EL (cell line): ENCODE measurements at places on chromosomes 6 and 20.

- no peak for DNase-seq
Observed at GRCh38 chr6:135163440-135163738, 17.7 kb upstream of the MYB start.

DNA sequence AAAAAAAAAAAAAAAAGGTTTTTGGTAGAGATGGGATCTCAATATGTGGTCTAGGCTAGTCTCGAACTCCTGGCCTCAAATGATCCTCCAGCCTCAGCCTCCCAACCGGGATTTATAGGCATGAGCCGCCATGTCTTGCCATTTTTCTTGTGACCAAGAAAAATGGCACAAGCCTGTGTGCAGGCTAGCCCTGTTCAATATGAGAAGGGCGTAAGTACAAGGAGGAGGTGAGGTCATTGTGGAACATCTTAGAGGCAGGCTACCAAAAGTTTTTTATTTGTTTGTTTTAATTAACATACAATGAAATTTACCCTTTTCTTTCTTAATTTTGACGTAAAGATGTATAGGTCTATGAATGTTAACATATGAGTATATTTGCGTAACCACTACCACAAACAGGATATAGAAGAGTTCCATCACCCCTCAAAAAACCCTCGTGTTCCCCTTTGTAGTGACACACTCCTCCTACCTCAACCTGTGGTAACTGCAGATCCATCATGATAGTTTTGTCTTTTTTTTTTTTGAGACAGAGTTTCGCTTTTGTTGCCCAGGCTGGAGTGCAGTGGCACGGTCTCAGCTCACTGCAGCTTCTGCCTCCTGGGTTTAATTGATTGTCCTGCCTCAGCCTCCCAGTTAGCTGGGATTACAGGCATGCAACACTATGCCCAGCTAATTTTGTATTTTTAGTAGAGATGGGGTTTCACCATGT, 28.3 kb upstream of the KIF3B start:
- no peak for DNase-seq

GRCh38 chr20:17488916-17489600, 42.1 kb downstream of the BFSP1 start:
- no peak for DNase-seq

- DNase-seq, result peak; percentile 66
Observed at GRCh38 chr20:21235484-21236445, 67.4 kb upstream of the XRN2 start.

- no peak for DNase-seq
Observed at GRCh38 chr20:10978713-10979112, 304.9 kb upstream of the JAG1 start.

DNA sequence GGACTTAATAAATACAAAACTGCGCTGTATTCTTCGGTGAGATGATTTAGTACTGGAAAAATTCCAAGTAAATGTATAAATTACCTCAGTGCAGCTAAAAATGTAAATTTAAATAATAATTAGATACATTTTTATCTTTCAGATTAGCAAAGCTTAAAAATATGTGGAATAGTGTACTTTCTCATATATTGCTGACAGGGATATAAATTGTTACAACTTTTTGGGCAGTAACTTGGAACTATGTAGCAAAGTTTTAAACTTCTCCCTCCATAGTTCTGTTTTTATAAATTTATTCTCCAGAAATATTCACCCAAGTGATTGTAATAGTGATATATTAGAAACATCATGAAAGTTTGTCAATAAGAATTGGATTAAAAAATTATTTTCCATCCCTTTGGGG, 384.6 kb upstream of the CITED2 start:
- DNase-seq, result no peak

DNA sequence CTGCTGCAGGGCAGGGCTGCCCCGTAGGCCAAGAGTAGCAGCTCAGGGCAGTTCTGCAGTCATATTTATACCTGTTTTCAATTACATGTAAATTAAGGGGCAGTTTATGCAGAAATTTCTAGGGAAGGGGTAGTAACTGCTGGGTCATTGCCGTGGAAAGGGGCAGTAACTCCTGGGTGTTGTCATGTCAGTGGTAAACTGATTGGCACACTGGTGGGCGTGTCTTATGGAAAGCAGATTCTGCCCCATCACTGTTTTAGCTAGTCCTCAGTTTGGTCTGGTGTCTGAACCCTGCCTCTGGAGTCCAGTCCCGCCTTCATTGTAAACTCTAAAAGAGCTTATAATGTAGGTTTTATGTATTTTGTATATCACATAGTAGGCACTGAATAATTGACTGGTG, 22.1 kb downstream of the MAP3K4 start:
- no peak for DNase-seq

DNA sequence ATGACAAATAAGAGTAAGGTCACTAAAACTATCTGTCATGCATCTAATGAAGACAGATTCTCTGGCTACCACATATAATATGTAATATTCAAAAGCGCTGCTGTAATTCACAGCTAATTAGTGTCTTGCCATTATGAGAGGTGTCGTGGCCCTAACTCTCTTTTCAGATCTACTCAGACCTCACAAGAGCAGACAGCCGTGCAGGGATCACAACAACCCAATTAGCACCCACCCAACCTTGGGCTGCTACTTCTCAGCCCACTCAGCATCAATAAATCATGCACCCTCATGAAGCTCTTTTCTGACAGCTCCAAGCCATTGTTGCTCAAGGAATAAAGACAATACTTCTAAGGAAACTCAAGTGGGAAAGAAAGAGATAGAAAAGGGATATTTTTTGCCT, 61.5 kb downstream of the FRK start:
- no peak for DNase-seq

GRCh38 chr20:12695937-12696336, 312.8 kb upstream of the SPTLC3 start:
- DNase-seq, result no peak

DNA sequence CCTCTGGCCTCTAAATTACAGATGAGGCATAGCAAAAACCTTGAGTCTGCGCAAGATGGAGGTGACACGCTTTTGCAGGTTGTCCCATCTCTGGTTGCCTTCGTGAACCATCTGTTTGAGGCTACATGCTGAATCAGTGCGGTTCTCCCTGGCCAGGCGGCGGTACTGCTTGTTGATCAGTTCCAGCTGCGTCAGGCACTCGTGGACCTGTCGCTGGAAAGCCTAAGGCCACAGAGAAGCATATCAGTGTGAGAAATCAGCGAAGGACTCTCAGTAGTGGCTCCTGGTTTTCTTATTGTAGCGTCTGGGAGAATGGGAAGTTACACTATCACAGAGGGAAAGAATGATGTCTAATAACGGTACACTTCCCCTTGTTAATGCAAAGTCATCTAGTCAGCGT, 344.4 kb downstream of the ESR1 start:
- no peak for DNase-seq

GRCh38 chr6:88492824-88493223, 326.7 kb upstream of the CNR1 start:
- DNase-seq, result peak; percentile 18

DNA sequence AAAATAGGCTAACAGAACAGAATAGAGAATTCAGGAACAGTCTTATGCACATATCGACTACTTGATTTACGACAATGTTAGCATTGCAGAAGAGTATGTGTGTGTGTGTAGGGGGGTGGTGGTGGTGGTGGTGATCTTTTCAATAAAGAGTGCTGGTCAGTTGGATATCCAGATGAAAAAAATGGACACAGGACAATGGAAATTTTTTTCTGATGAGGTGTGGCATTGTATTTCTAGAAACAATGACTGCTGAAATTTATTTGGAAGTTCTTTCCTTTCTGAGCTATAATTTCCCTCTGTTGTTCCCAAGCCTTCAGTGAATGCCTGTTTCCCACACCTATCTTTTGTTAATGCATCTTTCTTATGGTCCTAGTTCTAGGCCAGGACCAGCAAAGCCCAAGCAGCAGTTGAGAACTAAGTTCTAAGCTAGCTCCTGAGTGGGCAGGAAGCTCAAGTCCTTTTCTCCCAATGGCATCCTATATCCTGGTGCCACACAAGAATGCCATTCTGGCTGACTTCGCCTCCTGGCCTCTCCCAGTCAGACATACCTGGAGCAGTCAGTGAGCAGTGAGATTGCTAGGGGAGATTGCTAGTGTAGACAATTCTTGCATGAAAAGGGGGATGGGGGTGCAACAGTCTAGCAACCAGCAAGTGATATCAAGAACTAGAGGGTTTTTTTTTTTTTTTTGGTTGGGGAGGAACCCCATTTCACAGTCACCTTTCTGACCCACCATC, 1.2 kb upstream of the TOX2 start:
- DNase-seq, result no peak

- peak; percentile 49 for DNase-seq
Observed at GRCh38 chr6:9250852-9251251, 815.5 kb upstream of the SLC35B3 start.

DNA sequence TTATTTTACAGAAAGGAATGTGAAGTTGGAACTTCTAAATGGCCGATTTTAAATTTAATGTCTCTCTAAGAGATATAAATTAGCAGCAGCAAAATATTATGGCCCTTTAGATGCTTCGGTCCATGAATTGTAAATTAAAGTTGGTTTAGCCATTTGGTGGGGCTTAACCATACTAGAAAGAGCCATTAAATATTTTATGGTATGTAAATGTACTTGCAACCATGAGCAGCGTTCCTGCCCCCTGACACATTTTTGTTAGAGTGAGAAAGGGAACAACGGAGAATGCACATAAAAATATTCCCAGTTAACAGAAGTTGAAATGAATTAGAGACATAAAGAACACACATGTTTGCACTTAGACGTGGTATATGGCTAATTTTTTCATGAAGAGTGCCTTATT, 237.9 kb downstream of the MYLK4 start:
- no peak for DNase-seq

- DNase-seq, result peak; percentile 100
Observed at GRCh38 chr20:45910670-45911485, 1.1 kb downstream of the PLTP start.

DNA sequence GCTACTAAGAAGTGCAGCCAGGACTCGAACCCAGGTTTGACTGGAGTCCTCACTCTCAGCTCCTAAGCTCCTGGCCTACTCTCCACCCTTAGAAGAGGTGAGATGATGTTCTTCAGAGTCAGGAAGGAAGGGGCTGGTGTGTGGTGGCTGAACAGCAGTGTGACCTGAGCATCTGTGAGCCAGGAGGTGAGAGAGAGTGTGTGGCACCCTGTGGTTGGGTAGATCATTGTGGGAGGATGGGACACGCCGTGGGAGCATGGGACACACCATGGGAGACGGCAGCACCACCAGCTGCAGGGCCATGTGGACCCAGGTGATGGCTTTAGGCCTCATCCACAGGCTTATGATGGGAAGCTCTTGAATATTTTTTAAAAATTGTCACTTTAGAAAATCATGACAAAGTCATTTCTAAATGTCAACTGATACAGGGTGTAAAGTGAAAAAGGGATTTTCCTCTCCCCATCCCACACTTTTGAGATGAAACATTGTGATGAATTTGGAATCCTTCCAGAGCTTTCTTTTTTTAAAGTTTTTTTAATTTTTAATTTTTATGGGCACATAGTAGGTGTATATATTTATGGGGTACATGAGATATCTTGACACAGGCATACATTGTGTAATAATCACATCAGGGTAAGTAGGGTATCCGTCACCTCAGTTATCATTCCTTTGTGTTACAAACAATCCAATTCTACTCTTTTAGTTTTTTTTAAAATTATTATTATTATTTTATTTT, 31.6 kb downstream of the SRC start:
- DNase-seq, result no peak

- no peak for DNase-seq
Observed at GRCh38 chr6:1636971-1637871, 27.5 kb downstream of the FOXC1 start.

DNA sequence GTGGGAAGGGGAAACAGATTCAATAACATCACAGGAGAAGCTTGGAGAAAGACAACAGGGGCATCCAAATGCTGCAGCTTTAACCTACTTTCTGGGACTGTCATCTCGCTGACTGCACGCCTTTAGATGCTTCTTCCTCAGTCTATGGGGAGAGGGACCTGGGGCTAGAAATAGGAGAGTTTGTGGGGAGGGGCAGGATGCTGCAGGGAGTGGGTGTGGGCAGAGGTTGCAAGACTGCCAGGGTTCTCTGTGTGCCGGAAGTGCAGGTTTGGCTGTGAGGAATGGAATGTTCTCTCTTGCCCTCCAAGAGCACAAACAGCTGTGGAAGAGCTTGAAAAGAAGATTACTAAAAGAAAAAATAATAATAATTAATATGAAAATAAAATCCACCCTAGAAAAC, 93.2 kb downstream of the FOXO3 start:
- peak; percentile 59 for DNase-seq

DNA sequence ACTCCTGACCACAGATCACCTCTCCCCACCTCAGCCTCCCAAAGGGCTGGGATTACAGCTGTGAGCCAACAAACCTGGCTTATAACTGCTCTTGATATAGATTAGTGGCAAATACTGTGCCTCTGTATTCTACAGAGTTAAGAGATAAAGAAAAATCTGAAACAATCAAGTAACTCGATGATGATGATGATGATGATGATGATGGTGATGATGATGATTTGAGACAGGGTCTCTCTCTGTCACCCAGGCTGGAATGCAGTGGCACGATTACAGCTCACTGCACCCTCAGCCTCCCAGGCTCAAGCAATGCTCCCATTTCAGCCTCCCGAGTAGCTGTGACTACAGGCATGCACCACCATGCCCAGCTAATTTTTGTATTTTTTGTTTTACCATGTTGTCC, 66.3 kb upstream of the MAP7 start:
- DNase-seq, result no peak

DNA sequence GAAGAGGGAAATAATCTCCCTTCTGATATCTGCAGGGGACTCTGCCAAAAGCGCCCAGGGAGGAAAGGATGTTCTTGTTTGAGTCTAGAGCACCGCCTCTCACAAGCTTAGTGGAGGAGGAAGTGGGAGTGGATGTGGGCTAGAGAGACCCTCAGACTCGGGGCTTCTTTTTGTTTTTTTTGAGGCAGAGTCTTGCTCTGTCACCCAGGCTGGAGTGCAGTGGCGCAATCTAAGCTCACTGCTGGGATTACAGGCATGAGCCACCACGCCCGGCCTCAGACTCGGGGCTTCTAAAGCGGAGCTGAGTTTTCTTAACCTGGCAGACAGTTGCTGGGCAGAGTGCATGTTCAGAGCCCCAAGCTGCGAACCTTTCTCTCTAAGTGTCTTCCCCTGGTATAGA, 310.8 kb downstream of the BMP7 start:
- no peak for DNase-seq

- DNase-seq, result peak; percentile 96
Observed at GRCh38 chr20:31835977-31836852, 9.2 kb downstream of the FOXS1 start.

GRCh38 chr20:64040231-64041039, 4.5 kb downstream of the C20orf204 start:
- no peak for DNase-seq

- DNase-seq, result peak; percentile 94
Observed at GRCh38 chr20:37822141-37822601, 80.8 kb upstream of the VSTM2L start.

DNA sequence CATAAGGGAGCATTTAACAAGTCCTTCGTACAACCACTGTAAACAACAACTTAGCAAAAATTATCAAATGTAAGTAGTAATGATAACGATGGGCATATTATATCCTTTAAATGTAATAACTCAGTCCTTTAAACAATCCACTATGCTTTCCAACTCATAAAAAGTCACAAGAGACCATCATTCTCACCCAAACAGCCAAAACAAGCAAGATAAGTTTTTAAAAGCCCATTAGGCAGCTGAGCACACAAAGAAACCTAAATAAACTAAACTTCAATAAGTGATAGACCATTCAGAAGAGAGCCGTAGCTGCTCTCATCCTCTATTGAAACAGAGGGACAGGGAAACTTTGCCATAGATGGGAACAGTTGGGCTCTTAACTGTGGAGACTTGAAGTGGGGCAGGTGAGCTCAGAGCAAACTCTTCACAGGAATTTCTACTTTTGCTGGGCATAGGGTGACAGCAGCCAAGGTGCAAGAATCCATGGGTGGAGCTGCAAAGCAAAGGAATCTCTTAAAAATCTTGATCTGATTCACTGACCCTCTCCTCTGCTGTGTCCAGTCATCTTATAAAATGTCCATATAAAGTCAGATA, 22.5 kb downstream of the RAB22A start:
- no peak for DNase-seq
